ENCODE measurements at places on chromosomes 5 and 9. TPM values are rescaled to one million over a fixed set of nuclear protein-coding genes. Genes with fewer than 3 reads are reported as not detected.

- H3K36me3 ChIP-seq = no peaks in the 10 kb centered on the region
- no peak within 1 kb of the TSS for H3K27ac ChIP-seq
- H3K4me1 ChIP-seq = no peaks in the 10 kb centered on the region
- no peak for DNase-seq
- peaks cover 22% of the 10 kb centered on the region for H3K27me3 ChIP-seq
These were observed at the start of gene OR1J4 for GRCh38 chr9:122518841-122519240. Gene OR1J4, plus strand, starts transcription at chr9:122519141. Its CDS starts 0 bp downstream, at chr9:122519141.

Gene GLRA1
- not detected for total RNA-seq

DNA sequence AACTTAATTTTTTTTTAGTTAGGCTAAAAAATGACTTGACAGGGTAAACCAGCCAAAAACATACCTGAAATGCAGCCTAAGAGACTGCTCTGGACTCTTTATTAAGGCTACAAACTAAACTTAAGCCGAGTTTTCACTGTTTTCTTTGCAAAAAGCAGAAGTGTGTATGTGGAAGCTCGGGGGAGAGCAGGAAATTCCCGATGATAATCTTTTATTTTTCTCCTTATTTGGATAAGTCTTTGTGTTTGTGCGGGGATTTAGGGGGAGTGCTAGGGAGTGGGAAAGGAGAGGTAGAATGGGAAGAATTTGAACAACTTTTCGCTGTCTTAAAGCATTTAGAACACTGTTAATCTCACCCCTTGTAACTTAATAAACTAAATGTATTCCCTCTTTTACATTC, 30.7 kb upstream of the GPR21 start:
- H3K4me1 ChIP-seq = peaks cover 3% of the 10 kb centered on the region
- H3K36me3 ChIP-seq = peaks cover 14% of the 10 kb centered on the region
- H3K27me3 ChIP-seq = no peaks in the 10 kb centered on the region
- no peak overlapping the region for H3K4me3 ChIP-seq
- H3K27ac ChIP-seq = no peak overlapping the region
- no peak for DNase-seq

GRCh38 chr5:178278358-178279023, 45.9 kb upstream of the PHYKPL start:
- H3K4me1 ChIP-seq = peaks cover 2% of the 10 kb centered on the region
- no peak overlapping the region for H3K4me3 ChIP-seq
- no peaks in the 10 kb centered on the region for H3K36me3 ChIP-seq
- H3K27ac ChIP-seq = no peak overlapping the region
